ENCODE measurements at places on chromosomes 5 and 9.

DNA sequence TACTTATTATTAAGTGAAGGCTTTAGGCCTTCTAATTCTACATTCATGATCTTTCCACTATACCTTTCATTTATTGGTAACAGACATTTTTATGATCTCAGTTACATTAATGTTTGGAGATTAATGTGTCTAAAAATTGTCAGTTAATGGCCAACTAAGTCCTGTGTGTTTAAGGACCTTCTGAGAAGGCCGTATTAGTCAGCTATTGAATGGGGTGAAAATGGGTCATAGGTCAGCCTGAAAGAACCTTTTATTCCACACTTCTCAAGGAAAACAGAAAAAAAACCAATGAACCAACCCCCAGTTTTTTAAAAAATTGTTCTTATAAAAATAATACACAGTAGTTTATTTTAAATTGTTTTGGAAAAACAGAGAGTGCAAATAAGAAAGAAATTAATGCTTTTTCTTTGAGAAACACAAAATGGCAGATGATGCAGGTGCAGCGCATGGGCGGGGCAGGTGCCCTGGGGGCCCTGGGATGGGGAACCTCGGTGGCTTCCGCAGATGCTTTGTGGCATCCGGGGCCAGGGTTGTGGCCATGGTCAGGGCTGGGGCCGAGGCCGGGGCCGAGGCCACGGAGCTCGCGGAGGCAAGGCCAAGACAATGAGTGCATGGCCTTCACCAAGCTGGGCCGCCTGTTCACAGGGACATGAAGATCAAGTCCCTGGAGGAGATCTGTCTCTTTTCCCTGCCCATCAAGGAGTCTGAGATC is 141.9 kb downstream of the SPATA31D1 start:
- DNase-seq, result no peak

DNA sequence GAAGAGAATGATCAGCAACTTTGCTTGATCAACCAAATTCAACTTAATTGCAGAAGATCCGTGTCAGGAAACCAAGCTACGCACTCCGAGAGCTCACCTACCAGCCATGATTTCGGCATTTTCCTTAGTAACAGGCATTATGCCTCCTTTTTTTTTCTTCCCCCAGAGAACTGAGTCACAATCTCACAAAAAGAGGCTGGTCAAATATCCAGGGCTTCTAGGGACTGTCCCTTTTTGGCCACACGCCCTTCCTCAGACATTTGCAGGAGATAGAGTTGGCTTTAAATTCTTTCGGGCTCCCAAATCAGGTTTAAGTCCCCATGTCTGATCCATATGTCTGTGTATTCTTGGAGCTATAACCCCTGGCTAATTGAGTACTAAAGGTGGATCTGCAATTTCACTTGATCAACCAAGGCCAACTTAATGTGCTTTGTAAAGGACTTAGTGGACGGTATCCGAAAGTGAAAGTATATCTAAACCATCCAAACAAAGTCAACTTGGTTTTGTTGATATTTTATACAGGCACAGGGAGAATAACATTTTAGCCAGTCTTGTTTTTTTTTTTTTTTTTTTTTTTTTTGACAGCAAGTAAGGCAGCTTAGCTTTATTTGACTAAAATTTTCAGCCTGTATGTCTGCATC is 100.8 kb upstream of the TBCA start:
- DNase-seq, result no peak

DNA sequence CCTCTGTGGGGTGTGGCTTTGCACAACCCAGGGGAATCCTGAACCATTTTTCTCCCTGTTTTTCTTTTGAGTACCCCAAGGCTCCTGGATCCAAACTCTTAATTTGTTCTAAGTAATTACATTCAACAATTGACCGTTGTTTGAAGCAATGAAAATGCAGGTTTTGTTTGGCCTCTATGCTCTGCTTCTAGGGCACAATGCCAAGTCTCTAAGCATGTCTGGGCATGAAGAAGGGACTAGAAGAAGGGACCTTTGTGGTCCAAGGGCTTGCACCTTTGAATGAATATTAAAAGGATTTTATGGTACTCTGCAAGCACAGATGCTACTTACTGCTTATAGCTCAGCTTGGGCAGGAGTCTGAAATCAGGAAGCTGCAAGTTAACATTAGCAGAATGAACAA is 6.6 kb upstream of the ENC1 start:
- DNase-seq, result no peak

- DNase-seq, result no peak
These were observed 1.6 kb upstream of the TGFBR1 start for GRCh38 chr9:99103054-99103895.

DNA sequence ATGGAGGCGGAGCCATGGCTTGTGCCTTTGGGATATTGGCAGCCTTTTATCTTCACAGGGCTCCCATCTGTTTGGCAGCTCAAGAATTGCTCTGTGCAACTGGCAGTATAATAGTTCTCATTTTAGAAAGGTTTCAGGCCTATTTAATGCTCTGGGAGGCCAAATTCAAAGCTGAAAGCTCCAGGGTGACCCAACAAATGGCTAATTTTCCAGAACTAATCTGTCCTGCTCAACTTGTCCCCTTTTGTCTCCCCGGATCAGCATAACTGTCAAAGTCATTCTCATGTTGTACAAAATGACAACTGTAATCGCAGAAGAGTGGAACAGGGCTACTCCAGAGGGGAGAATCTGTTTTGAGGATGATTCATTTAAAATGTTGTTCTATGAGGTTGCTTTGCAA is 52.6 kb upstream of the CXCL14 start:
- DNase-seq, result no peak

GRCh38 chr5:138463419-138464007 is 1.8 kb upstream of the EGR1 start:
- DNase-seq, result no peak

DNA sequence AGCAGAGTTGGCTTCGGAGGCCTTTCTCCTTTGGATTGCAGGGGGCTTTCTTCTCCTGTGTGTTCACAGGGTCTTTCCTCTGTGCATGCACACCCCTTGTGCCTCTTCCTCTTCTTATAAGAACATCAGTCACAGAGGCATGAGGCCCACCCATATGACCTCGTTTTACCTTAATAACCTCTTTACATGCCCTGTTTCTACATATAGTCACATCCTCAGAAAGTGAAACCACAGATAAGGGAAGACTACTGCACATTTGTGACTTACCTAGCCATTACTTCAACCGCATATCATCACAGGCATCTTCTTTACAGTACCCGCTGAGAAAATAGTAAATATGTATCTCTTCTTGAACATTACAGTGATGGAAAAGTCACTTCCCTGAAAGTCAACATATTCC is 204.9 kb upstream of the TARS1 start:
- DNase-seq, result no peak

DNA sequence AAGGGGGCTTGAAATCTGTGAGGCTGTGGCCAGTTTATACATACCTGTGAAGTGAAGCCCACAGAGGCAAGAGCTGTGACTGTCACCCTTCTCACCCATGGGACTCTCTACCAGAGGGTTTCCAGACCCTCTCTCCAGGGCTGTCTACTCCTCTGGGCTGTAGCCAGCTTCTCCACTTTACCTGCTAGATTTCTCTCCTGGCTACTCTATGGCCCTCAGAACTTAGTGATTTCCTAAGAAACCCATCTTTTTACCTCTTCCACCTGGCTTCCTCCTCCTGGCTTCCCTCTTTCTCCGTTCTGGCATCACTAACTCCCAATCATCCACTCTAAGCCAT is 78.0 kb downstream of the SEC61B start:
- DNase-seq, result no peak

- DNase-seq, result no peak
These were observed 26.6 kb upstream of the ZBTB34 start for GRCh38 chr9:126833710-126834345.

DNA sequence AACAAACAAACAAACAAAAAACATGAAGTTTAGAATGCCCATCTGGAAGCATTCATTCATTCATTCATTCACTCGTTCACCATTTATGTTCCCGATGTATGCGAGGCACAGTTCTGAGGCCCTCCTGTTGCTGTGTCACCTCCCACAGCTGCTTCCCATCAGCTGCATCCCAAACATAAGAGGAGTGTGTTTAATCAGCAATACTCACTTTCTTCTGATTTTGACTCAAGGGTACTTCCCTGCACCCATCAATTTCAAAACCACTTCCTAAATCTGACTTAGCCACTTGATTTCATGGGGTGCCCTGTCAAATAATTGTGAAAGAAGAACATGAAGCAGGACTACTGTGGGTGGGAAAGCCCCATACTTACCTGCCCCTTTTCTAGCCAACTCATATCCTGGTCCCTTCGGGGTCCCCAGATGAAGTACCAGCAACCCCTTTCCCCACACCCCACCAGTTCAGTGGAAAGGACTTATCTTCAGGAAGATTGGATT is 128.0 kb upstream of the IL12B start:
- no peak for DNase-seq

- DNase-seq, result no peak
These were observed 5.0 kb upstream of the RHOBTB3 start for GRCh38 chr5:95725937-95726810.

- DNase-seq, result no peak
These were observed 336.7 kb downstream of the AGTPBP1 start for GRCh38 chr9:85404911-85405565.

- no peak for DNase-seq
These were observed 99.9 kb downstream of the GABRB2 start for GRCh38 chr5:161446655-161447054.

GRCh38 chr5:146765089-146765832 is 113.3 kb downstream of the PPP2R2B start:
- no peak for DNase-seq

DNA sequence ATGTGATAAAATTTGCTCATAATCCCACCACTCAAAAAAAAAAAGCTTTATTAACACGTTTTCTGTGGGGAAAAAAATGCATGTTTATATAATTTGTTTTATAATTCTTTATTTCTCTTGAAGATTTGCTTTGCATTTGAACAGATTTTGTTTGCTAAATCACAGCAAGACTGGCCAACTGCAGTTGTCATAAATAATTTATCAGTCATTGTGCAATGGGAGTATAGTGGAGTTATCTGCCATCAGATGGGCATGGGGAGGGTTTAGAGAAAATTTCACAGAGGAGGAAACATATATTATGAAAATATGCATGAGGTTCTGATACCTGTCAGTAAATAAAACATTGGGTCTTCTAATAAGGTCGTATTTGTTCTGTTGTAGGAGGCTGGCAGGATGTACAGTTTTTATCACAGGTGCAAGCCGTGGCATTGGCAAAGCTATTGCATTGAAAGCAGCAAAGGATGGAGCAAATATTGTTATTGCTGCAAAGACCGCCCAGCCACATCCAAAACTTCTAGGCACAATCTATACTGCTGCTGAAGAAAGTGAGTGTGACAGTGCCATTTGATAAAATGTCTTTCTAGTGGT is 23.8 kb downstream of the HSDL2 start:
- DNase-seq, result no peak

DNA sequence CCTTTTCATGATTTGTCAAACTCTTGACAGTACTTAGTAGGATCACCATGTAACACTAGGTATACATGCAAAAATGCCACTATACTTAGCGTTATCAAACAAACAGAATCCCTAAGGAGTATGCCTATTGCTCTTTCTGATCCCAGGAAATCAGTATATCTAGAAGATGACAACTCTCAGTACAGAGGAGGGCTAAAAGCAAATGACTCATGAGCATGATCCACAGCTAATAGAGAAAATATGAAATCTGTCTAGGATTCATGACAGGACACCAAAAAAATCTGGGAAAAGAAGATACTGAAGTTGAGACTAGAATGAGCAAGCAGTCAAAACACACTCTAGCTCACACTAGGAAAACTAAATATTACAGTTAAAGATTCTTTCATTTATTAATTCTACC is 89.2 kb downstream of the RAPGEF6 start:
- DNase-seq, result no peak
